ENCODE measurements at places on chromosomes 4 and X.

- DNase-seq: no peak
These were observed 152.4 kb downstream of the BANK1 start for GRCh38 chr4:101942891-101943290.

- peak; percentile 15 for DNase-seq
These were observed 57.3 kb upstream of the TCEAL2 start for GRCh38 chrX:102067966-102068723.

DNA sequence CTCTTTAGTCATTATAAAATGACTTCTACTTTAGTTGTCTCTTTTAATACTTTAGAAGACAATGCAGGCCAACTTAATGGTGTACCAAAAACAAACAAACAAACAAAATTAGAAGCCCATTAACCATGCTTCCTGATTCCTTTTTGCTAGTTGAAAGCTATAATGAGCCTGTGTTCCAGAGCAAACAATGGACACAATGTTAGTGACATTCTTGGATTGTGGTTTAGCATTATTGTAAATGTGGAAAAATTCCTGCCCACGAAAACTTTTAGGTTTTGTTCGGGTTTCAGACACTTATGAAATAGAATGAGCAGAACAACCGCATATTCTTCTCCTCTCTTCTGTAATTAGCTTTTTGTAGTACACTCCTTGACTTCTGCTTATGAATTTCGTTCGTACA is 1682.7 kb upstream of the PCDH7 start:
- no peak for DNase-seq

DNA sequence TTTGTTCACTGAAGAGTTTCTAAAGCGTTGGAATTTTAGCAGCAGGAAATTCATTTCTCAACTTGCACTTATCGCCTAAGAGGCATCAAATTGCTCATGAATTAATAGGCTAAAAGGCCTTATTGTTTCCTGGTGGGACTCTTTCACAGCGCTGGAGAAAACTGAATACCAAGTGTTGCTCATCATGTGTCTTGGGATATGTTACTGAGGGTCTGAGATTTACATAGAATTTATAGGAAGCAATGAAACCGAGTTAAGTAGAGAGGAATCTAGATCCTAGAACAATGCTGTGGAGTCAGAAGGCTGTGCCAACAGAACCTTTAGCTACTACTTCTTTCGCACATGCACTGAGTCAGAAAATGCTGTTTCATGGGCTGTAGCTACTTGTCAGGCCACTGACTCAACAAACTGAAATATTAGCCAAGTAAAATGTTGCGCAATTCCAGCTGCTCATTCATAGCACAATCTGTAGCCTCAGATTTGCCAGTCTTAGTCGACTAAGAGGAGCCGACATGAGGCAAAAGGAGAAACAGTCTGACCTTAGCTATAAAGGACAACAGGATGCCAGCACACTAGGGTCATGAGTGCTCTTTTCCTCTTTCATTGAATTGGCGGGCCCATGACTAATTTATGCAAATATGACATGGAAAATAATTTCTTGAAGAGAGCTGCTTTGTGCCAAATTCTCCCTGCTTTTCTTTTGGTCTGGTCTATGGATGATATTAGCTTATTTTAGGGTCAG is 35.9 kb upstream of the CXCL8 start:
- DNase-seq: peak; percentile 7

DNA sequence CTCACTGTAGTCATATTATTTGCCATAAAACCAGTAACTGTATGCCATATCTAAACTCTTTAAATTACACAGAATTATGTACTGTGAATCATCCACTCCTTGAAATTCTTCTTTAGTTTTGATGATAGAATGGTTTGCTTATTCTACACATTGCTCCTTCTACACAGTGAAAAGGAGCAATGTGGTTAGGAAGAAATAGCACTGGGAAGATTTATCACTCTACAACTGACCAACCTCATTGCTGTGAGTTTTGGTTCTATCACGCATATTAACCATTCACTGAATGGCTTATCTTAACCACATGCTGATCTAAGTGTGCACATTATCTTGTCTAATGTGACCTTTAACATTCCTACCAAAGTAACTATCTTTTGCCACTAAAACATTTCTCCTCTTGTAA is 415.7 kb upstream of the NDST4 start:
- DNase-seq: no peak

DNA sequence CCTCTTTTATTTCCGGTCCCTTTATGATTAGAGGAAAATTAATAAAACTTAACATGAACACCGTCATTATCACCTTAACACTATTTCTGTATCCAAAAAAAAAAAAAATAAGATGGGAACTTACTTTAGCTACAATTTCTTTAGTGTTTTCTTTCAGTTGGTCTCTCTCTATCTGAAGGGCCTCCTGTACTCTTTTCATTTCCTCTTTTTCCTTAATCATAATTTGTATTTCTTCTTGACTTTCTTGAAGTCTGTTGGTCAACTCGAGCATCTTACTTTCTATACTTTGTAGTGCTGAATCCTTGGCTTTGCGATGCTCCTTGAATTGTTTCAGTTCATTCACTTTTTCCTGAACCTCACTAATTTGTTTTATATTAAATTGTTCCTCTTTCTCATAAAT is 45.3 kb upstream of the BDH2 start:
- DNase-seq: no peak

- no peak for DNase-seq
These were observed 56.9 kb downstream of the SOWAHB start for GRCh38 chr4:76841026-76841425.

- DNase-seq: no peak
These were observed 2.3 kb downstream of the PDGFRA start for GRCh38 chr4:54231419-54231767.

GRCh38 chr4:121952290-121952689 is 430 bp upstream of the TRPC3 start:
- DNase-seq: no peak

- no peak for DNase-seq
These were observed 633.6 kb downstream of the SPRY1 start for GRCh38 chr4:124030147-124030546.

GRCh38 chr4:151792530-151792929 is 31.7 kb upstream of the GATB start:
- DNase-seq: no peak

- no peak for DNase-seq
These were observed 55.6 kb downstream of the SLITRK4 start for GRCh38 chrX:143580266-143580665.
